ENCODE measurements at places on chromosomes 5 and 9.

- DNase-seq: no peak
Observed at GRCh38 chr5:3343211-3343610, 252.4 kb upstream of the IRX1 start.

DNA sequence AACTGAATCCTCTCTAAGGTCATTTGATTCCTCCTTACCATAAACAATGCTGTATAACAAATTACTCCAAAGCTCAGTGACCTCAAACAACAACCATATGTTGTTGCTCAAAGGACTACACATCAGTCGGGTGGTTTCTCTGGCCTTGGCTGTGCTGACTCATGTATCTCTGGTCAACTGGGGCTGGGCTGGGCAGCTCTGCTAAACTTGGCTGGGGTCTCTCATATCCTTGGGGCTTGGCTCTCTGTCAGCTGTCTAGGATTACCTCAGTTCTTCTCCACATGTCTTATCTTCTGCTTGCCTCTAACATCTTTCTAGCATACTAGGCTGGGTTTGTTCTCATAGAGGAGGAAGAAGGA lies 86.4 kb downstream of the GALNT10 start:
- DNase-seq: no peak

DNA sequence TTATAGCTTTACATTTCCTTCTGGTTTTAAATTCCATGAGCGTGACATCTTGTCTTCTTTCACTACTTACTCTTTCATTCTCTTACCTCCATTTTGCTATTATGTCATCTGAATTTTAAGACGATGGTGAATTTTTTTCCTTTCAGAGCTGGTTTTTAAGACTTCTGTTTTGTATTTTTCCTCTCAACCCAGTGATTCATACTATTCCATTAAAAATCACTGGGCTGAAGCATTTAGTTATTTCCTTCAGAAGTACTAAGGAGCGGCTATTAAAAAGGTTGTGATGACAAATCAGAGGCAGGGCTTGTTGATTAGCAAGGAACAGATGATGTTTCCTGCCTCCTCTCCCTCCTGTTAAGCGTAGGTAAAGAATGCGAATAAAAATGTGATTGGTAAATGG lies 16.5 kb downstream of the AGXT2 start:
- DNase-seq: no peak

GRCh38 chr9:6900440-6900883 lies 142.7 kb downstream of the KDM4C start:
- DNase-seq: no peak

DNA sequence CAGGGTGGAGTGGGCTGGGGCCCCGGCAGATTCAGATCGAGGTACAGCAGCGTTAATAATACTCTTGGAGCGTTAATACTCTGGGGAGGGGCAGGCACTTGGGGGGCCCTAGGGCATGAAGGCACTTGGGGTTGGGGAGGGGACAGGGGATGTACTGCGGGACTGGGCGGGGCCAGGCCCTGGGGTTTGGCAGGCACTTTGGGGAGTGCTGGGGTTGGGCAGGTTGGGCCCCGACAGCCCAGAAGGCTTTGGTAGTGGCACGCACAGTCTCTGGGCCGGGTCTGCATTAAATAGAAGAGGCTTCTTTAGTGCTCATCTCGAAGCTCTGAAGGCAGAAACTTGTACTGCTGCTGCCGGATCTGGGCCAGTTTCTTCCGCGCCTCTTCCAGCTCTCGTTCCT lies 7.8 kb upstream of the TPM2 start:
- no peak for DNase-seq

DNA sequence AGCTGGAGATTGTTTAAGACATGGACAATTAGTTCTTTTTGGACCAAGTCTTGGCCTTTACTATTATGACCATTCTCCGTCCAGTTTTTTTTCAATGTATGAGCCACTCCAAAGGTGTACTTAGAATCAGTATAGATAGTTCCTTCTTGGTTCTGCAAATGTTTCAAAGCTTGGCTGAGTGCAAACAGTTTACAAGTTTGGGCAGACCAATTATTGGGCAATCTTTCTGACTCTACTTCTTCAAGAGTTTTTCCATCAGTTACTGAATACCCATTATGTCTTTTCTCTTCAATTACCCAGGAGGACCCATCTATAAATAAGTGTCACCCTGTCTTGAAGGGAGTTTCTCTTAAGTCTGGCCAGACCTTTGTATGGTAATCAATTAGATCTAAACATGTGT lies 15.5 kb downstream of the IFT74 start:
- no peak for DNase-seq

GRCh38 chr5:6660688-6661087 lies 27.4 kb downstream of the SRD5A1 start:
- DNase-seq: no peak

DNA sequence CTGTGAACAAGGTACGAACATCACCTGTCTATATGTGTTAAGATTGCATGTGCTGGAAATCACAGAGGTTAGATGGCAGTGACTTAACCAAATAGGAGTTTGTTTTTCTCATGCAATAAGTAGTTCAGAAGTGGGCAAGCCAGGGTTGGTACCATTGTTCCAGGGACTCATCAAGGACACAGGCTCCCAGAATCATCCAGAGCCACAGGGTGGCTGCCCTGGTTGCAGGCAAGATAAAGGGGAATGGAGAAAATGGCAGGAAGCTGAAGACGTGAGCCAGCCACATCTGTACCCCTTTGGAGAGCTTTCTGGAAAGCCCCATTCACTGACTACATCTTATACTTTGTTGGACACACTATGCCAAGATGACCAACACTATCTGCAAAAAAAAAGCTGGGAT lies 126.0 kb upstream of the IL12B start:
- DNase-seq: no peak

GRCh38 chr5:177553671-177554429 lies 513 bp downstream of the FAM193B start:
- DNase-seq: no peak

- DNase-seq: peak; percentile 42
Observed at GRCh38 chr9:34985311-34985899, 4.1 kb upstream of the DNAJB5 start.

GRCh38 chr9:34463098-34463900 lies 4.7 kb downstream of the DNAI1 start:
- DNase-seq: no peak

- DNase-seq: no peak
Observed at GRCh38 chr5:84016085-84016484, 295.4 kb upstream of the HAPLN1 start.

GRCh38 chr9:90722071-90722470 lies 79.4 kb upstream of the DIRAS2 start:
- DNase-seq: no peak

DNA sequence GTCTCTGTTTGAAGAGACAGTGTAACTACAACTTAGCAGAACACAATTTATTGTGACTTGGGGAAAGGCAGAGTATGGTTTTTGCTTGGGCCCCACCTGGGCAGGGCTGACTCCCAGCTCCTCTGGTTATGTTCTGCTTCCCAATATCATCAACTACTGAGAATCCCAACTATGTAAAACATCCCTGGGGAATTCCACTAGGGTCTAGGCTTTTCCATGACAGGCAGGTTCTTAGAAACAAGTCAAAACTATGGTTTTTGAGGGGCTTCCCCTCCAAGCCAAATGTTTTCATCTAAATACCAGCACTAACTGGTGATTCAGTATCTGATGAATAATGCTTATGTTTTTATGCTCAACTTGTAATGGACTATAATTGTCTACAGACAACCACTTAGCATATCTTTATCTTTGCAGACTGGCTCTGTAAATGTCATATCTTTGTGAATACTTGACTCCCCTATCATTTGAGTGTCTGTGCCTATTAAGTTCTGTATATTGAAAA lies 409.5 kb downstream of the PDE4D start:
- DNase-seq: no peak

DNA sequence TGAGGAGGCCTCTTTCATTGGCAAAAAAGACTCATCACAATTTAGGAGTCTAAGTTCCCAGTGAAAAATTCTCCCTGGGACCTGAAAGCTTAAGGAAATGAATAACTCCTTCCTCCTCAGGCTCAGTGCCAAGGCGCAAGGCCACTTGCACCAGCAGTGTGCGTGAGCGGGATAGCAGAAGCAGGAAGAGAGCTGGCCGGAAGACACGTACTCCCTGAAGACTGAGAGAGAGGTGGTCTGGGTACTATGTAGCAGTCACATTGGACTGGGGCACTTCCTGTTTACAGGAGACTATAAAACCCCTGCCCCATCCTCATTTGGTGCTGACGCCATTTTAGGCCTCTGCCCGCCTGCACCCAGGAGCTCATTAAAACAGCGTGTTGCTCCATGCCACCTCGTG lies 66.3 kb upstream of the IL33 start:
- DNase-seq: no peak

DNA sequence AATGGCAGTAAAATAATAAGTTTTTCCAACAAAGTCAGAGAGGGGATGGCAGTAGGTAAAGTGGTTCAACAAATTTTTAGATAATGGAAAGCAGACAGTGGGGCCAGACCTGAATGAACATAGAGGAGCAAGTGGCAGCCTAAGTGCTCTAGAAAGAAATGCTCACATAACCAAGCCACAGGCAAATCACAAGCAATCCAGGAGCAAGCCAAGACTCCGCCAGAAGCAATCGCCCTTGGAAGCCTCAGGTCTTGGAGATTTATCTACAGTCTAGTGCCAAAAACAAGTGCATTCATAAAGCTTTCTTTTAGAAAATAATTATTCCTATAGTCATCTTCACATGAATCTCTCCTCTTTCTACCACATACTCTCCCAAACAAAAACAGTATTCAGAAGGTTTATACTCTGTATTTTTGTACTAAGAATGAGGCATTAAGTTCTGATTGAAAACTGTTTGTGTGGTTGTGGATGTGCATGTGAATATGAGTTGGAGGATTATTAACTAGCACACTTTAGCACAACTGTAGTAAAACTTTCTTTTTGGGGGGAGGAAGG lies 375.5 kb downstream of the CDH9 start:
- DNase-seq: no peak

GRCh38 chr5:65326922-65327321 lies 154.8 kb downstream of the ADAMTS6 start:
- DNase-seq: no peak

GRCh38 chr5:107466233-107466769 lies 204.4 kb downstream of the EFNA5 start:
- DNase-seq: no peak

DNA sequence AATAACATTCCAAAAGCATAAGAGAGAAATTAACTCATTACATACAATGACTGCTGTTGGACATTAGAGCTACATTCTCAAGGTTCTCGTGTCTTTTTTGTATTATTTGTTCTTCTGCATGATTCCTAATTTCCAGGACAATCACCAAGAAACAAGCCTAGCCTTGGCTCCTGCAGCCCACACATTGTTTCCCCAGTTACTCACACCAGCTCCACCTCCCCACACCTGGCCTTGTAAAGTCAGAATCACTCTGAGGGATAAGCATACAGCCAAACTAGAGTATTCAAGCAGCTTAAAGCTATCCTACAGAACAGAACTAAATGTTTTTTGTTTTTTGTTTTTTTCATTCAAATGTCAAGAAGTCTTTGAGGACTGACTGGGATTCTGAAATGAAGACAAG lies 189.2 kb downstream of the HINT1 start:
- DNase-seq: no peak

GRCh38 chr9:37031902-37032301 lies 2.2 kb downstream of the PAX5 start:
- no peak for DNase-seq

DNA sequence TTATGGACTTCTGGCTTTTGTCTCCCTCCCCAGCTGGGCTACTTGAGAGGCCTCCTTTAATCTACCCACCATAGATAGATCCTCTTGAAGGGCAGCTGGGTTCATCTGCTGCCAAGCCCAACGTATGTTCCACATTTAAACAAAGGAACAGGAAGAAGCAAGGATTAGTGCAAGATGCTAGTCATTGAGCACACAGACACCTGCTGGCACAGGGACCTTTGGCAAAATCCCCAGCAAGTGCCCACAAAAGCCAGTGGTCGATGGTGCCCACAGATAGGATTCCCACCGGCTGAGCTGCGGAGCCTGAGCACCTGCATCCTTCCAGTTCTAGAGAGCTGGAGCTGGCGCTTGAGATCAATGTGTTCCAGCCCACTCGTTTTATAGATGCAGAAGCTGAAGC lies 57.7 kb upstream of the SHB start:
- no peak for DNase-seq

DNA sequence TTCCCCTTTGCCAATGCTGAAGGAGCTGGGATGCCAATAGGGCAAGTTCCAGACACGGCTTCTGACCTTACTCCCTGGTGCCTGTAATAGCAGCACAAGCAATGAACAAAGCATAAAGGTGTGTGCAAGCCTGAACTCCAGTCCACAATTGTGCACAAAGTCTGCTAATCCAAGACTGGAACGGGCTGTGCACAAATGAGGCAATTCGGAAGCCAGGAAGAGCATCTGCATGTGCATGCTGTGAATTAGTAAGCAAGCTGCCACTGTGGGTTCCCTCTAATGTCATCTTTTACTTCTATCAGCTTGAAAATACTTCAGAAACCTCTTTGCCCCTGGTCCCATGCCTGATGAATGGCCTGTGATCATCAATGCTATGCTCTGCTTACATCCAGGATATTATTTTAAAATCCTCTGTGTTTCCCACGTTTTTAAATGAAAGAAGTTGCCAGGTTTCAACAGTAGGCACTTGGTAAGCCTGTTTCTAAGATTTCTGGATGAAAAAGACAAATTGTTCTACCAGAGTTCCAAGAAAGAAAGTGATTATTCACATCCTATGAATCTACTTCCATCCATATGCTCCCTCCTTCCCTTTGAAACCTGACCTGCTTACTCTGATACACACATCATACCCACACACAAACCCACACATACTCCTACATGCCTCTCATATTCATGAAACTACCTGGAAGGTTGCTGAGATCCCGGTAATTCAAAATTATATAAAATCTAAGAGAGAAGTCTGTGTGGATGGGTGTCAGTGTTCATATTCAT lies 165.7 kb downstream of the KCTD16 start:
- no peak for DNase-seq

DNA sequence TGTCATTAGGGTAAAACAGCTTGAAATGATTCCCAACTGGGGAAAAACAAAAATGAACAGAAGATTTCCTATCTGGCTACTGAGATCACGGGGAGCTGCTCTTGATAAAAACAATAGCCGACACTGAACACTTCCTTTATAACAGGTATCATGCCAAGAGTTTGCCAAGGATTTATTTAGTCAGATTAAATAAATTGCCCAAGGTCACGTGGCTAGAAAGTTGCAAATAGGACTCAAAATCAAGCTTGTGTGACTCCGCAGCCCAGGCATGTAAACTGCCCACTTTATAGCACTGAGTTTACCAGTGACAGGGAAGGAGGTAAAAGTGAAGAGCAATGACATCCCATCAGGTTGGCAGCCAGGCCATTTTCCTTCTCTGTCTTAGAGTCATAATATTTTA lies 120.7 kb upstream of the ZNF618 start:
- no peak for DNase-seq

DNA sequence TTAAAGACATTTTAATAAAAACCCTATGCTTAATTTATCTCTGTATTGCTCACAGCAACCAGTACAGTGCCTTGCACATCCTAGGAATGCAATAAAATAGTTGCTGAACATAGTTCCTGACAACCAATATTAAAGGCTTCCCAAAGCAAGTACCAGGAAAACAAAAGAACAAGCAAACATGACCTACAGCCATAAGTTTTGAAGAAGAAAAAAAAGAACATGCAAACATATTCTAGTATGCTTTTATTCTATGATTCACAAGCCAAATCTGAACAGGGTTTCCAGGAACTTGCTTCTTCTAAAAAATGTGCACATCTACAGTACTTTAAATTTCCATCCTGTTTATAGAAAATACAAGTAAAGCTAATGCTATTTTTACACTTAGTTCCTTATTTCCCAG lies 4.5 kb downstream of the CEMIP2 start:
- no peak for DNase-seq

GRCh38 chr5:14685757-14686156 lies 21.2 kb downstream of the OTULIN start:
- DNase-seq: no peak

Measured in activated CD8-positive, alpha-beta memory T cell treated with anti-CD3 and anti-CD28 coated beads for 48 hours (primary cell).